AML-193 (cell line): ENCODE measurements at places on chromosomes 7 and 10.

DNA sequence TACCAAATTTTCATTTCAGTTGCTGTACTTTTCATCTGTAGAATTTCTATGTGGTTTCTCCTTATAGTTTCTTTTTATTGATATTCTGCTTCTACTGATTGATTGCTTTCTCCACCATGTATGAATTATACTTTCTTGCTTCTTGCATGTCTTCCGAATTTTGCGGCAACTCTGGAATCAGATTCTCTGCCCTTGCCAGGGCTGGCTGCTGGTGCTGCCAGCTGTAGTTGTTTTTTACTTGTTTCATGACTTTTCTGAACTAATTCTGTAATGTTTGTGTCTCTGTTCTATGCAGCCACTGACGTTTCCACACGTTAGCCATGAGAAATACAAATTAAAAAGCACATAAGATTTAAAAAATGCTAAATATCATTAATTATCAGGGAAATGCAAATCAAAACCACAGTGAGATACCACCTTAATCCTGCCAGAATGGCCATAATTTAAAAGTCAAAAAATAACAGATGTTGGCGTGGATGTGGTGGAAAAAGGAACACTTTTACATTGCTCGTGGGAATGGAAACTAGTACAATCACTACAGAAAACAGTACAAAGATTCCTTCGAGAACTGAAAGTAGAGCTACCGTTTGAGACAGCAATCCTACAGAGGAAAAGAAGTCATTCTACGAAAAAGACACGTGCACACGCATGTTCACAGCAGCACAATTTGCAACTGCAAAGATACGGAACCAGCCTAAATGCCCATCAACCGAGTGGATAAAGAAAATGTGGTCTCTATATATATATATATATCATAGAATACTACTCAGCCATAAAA is 51.5 kb downstream of the MAD1L1 start:
- no peak for DNase-seq

DNA sequence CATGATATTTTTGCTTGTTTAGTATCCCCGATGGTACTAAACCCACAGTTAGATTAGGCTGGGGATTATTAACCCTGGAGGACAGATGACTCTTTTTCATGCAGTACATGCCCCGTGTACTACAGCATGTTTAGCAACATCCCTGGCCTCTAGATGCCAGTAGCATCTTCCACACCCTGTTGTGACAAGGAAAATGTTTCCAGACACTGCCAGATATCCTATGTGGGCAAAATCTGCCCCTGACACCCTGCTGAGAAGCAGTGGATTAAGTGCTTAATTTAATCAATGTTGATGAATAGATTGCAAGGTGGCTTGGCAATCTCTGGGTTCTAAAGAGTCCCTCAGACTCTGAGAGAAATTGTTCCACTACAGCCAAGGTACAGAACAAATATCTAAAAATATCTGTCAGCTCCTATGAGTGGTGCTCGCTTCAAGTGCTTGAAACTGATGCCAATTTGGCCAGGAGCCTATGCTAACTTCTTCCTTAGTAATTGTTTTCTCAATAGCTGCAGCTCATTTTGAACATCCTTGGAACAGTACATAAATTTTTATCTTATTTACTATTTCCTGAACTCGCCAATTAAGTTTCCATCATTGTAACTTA is 247.0 kb downstream of the SORCS1 start:
- no peak for DNase-seq

- no peak for DNase-seq
Observed at GRCh38 chr7:5605775-5606634, 175.5 kb downstream of the RNF216 start.

- no peak for DNase-seq
Observed at GRCh38 chr10:7478727-7479457, 68.1 kb upstream of the SFMBT2 start.

- DNase-seq: peak; percentile 17
Observed at GRCh38 chr10:103333934-103334520, 16.9 kb downstream of the PCGF6 start.

DNA sequence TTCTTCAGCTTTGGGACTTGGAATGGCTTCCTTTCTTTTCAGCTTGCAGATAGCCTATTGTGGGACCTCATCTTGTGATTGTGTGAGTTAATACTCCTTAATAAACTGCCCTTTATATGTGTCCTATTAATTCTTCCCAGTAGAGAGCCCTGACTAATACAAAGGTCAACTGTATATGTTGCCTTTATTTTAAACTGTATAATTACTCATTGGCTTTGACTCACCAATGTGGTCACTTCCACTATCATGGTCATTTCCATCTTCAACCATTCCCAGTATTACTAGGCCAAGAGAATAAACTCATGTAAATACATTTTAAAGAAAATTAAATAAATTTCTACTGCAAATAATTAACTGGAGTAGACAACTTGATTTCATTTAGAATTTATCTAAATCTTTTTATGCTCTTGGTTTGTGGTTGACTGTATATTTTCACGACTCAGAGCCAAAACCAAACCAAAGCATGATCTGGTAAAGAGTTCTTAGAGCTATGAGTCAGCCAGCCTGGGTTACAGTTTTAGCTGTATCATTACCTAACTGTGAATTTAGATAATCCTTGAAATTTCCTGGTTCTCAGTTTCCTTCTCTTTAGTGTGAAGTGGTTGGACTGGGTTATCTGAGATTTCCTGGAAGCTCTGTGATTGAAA is 188.4 kb downstream of the PPP1R3A start:
- DNase-seq: no peak

- no peak for DNase-seq
Observed at GRCh38 chr10:132648072-132648850, 110.7 kb downstream of the INPP5A start.

DNA sequence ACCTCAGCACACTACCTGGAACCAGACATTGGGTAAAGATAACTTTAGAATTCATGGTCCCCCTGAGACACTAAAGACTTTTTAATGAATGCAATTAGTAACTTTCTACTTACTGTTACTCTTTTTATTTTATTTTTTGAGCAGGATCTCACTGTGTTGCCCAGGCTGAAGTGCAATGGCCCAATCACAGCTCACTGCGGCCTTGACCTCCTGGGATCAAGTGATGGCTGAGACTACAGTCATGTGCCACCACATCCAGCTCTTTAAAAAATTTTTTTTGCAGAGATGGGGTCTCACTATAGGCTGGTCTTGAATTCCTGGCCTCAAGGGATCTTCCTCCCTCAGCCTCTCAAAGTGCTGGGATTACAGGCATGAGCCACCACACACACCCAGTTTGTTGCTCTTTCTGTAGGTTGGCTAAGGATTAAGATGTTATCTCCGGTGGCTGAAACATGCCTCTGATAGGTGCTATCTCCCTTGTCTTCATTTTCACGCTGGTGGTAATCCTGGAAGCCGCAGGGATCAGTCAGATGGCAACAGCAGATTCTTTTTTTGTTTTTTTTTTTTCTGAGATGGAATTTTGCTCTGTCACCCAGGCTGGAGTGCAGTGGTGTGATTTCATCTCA is 128.3 kb downstream of the TCF7L2 start:
- no peak for DNase-seq

DNA sequence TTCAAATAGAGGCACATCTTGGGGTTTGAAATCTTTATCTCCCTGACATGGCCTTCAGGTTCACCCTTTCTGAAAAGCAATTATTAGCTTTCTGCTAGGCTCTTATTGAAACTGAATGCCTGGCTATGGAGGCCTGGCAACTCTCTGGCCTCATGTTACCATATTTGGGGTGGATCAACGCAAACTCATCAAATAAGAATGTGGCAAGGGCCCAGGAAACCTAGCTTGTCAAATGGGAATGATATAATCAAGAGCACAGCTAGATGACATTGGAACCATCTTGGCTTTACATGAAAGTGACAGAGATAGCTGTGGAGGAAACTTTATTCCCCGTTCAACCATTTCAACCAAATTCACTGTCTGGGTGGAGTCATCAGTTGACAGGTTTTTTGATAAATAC is 202.8 kb upstream of the SMIM30 start:
- no peak for DNase-seq

- DNase-seq: peak; percentile 23
Observed at GRCh38 chr7:42934291-42934690, 2.1 kb downstream of the MRPL32 start.

- no peak for DNase-seq
Observed at GRCh38 chr10:69213591-69214311, 6.4 kb upstream of the HKDC1 start.

GRCh38 chr7:5586279-5586962 is 162.8 kb upstream of the TNRC18 start:
- DNase-seq: no peak

- DNase-seq: no peak
Observed at GRCh38 chr10:113108194-113108835, 158.3 kb downstream of the TCF7L2 start.

GRCh38 chr7:94274828-94275227 is 119.9 kb upstream of the COL1A2 start:
- no peak for DNase-seq

DNA sequence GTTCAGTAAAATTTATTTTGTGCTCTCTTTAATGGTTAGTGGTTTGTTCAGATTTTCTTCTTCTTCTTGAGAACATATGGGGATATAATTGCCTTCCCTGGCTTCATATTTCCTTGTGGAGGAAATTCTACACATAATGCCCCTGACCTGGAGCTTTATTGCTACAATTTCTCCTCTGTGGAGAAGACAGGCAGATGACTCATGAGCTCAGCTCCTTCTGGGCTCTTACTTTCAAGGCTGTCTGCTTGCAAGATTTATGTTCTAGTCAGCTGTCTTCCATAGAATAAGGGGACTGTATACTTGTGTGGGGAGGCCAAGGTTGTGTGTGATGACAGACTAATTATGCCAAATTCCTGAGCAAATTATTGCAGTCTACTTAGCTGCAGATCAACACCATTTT is 1.6 kb downstream of the LRRD1 start:
- no peak for DNase-seq

DNA sequence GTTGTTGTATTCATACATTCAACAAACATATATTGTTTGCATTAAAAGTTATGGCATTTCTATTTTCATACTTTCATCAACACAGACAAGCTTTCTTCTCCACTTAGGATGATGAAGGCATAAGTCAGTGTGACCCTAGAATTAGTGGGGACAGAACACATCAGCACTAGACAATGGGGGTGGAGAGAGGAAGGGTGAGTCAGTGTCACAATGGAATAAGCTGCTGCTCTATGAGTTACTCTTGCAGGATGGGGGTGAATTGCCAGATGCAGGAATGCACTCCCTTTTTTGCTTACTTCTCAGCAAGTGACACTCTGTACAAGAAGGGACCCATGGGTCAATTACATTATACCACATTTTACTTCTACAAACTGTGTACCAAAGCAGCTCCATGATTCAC is 74.0 kb downstream of the DGKI start:
- no peak for DNase-seq
